Liver (tissue), 10 donors: ENCODE measurements at places on chromosomes 3 and 15.

DNA sequence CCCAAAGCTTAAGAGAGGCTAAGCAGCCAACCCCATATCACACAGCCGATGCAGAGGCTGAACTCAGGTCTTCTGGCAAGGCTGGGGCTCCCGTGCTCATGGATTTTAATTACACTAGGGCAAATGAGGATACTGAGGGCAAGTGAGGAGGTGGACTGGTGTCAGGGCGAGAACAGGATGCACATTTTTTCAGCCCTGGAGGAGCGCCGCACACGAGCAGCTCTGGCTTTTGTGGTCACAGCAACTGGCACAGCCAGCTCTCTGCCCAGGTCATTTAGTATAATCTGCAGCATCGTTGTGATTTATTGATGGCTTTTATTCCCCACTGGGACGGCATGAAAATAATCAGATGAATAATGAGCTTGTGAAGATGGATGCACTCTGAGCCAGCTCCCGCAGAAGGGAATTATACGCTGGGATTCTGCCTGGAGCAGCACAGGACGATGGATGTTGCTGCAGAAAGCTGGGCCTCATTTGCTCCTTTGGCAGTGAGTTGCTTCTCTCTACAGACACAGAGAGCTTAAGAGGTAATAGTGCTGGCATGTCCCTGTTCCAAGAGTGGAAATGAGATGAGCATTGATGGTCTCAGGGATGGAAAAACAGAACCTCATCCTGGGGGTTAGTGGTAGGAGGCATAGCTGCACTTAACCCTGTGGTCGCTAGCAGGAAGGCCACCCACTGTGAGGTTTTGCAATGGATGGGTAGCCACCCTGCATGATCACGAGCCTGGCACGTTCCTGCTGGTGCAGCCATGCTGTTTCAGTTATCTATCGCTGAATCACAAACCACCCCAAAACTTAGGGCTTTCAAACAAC lies 135.4 kb downstream of the UACA start:
- DNase-seq = no peak

GRCh38 chr3:152474585-152474984 lies 205.9 kb downstream of the MBNL1 start:
- DNase-seq = no peak

DNA sequence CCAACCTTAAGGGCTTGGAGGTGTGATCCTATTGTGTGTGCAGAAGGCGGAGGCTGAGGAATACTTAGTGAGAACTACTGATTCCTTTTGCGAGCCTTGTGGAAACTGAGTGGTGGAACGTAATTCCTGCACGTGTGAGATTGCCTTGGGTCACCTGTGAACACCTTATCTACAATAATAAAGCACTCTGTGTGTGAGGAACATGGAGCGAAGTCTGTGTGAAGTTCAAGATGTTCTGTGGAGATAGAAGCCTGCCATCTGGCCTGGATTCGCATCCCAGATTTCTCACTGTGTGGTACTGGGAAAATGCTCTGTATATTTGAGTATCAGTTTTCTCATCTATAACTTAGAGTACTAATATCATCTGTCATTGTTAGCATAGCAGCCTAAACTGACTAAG lies 179.5 kb upstream of the PDZRN3 start:
- no peak for DNase-seq

DNA sequence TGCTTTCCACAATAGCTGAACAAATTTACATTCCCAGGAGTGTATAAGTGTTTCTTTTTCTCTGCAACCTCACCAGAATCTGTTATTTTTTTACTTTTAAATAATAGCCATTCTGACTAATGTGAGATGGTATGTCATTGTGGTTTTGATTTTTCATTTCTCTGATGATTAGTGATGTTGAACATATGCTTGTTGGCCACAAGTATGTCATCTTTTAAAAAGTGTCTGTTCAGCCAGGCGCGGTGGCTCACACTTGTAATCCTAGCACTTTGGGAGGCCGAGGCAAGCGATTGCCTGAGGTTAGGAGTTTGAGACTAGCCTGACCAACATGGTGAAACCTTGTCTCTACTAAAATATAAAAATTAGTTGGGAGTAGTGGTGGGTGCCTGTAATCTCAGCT lies 619.3 kb downstream of the SI start:
- no peak for DNase-seq

GRCh38 chr3:152392272-152392880 lies 123.6 kb downstream of the MBNL1 start:
- DNase-seq = no peak

DNA sequence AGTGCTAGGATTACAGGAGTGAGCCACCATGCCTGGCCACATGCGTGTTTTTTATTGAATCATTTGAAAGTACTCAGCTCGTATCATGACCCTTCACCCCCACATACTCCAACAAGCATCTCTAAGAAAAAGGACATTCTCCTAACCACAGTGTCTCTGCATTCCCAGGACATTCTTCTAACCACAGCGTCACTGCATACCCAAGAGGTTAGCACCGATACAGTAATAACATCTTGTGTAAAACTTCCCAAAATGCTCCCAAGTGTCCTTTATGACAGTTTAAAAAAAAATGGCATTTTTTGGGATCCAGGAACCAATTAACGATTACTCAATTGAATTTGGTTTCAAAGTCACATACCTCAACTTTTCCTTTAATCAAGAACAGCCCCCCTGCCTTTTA lies 39.6 kb downstream of the FLNB start:
- DNase-seq = no peak

DNA sequence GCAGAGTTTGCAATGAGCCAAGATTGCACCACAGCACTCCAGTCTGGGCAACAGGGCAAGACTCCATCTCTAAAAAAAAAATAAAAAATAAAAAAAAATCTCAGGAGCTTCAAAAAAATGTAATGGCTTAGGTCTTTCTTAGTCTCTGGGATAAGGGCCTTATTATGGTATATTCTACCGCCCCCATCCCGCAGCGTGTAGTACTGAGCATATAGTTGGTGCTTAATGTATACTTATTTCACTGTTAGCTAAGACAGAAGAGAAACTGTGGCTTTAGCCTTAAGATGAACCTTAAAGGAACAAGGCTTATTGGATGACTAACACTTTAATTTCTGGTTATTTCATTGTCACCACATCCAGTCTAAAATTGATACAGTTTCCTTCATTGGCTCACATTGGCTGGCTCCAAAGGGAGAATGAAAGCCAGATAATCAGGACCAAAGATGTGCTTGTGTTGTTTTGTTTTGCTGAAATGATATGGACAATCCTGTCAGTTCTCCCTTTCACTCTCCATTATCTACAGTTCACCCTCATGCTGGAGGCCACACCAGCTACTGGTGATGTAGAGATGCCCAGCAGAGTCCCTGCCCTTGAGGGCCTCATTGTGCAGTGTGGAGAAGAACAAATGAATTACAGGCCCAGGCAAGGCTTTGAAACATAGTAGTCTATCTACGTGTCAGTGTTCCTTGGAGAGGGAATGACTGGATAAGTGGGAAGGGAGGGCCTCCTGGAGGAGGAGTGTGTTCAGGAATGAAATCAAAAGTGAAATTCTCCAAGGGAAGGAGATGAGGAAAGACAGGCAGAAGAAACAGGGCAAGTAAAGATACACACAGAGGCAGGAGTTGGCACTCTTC lies 17.4 kb upstream of the RAF1 start:
- no peak for DNase-seq

DNA sequence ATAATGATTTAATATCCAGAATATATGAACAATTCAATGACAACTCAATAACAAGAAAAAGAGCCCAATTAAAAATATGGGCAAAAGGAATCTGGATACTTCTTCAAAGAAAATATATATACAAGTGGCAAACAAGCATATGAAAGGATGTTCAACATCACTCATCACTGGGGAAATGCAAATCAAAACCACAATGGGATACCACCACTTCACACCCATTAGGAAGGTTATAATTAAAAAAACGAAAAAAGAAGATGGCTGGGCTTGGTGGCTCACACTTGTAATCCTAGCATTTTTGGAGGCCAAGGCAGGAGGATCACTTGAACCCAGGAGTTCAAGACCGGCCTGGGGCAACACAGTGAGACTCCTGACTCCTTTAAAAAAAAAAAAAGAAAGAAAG lies 4.1 kb downstream of the CCDC12 start:
- DNase-seq = no peak

- no peak for DNase-seq
Measured at GRCh38 chr3:178603735-178604134, 67.5 kb downstream of the KCNMB2 start.

DNA sequence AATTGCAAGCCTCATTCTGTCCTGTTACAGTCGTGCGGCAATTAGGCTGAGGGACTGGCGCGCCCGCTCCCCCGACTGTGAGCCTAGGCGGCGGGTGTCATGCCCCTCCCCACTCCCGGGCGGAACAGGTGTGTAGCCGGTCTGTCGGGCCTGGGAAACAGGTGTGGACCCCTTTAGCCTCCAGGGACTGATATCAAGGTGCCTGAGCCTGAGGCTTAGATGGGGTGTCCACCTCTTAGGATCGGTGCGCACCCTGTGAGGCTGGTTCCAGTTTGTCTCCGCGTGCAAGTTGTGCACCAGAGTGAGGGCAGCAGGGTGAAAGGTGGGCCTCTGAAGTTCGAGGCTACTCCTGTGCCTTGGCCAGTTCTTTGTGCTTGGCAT lies 686 bp downstream of the VPS8 start:
- peak; percentile 44 for DNase-seq

GRCh38 chr3:57646723-57647122 lies 46.2 kb downstream of the DENND6A start:
- DNase-seq = no peak

DNA sequence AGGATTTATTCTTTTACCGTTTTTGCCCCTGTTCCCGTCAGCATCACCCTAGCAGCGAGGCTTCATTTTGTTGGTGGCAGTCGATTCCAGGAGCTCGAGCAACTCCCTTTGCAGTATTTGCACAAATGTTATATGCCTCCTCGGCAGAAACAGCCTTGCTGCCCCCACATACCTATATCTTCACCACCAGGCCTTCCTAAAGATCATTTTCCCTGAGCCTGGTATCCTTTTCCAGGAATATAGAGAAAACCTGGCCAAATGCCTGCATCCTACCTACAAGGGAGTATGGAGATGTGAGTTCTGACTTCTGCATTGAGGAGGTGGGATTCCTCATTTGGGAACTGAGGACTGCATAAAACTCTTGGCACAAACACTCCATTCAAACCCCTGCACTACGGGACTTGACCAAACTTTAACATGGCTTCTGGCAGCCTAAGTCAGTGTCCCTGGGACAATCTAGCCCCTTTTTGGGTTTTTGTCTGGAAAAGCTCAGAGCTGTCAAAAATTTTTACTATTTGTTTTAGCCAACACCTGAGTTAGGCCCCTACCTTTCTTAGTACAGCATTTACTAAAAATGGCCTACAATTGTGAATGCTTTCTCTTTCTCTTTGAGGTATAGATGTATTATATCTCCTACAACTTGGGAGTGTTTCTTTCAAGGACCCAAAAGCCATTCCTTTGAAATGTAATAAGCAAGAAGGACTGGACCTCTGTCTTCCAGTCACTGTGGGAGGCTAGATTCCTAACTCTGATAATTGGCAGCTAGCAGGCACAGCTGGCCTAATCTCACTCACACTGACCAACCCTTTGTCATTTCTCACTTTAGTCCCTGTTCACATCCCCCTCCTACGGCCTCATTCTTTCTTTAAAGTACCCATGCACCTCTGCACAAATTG lies 12.1 kb upstream of the UBE2Q2 start:
- no peak for DNase-seq

- no peak for DNase-seq
Measured at GRCh38 chr3:32452009-32452408, 50.6 kb downstream of the CMTM6 start.

GRCh38 chr3:117632191-117632590 lies 922.6 kb downstream of the TUSC7 start:
- DNase-seq = no peak

- no peak for DNase-seq
Measured at GRCh38 chr3:120460862-120461261, 10.1 kb upstream of the FSTL1 start.

GRCh38 chr15:70613271-70613670 lies 150.1 kb downstream of the UACA start:
- DNase-seq = no peak

DNA sequence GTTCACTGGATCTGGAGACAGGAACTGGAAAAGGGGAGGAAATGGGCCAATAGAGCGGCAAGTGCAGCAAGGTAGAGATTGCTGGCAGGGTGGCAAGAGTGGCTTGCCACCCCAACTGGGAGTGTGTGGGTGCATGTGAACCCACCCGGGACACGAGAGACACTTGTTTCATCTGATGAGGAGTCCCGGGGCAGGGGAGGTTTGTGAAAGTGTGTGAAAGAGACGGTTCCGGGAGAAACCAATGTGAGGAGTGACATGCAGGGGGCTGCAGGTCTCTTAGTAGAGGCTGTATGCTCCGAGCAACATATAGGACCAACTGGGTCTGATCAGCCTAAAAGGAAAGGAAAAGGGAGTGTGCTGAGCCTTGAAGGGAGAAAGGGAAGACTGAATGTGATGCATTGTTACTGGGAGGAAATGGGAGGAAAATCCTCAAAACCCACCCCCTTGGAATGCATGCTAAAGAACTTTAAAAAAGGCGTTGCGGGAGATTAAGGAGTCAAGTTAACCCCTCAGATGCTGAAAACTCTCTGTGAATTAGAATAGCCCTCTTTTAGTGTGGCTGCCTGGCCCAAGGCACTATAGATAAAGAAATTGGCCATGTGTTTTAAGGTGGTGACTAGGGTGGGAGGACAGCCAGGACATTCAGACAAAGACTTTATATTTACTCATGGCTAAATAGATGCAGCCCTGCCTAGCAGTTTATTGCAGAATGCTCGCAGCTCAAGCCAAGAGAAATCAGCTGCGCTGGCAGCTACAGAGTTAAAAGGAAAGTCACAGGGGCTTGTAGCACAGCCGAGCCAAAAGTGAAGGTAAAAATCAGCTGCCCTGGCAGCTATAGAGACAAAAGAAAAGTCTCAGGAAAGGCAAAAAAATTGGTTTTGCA lies 9.1 kb upstream of the SLC9C1 start:
- no peak for DNase-seq

- DNase-seq = no peak
Measured at GRCh38 chr15:61558172-61559136, 329.4 kb upstream of the RORA start.

DNA sequence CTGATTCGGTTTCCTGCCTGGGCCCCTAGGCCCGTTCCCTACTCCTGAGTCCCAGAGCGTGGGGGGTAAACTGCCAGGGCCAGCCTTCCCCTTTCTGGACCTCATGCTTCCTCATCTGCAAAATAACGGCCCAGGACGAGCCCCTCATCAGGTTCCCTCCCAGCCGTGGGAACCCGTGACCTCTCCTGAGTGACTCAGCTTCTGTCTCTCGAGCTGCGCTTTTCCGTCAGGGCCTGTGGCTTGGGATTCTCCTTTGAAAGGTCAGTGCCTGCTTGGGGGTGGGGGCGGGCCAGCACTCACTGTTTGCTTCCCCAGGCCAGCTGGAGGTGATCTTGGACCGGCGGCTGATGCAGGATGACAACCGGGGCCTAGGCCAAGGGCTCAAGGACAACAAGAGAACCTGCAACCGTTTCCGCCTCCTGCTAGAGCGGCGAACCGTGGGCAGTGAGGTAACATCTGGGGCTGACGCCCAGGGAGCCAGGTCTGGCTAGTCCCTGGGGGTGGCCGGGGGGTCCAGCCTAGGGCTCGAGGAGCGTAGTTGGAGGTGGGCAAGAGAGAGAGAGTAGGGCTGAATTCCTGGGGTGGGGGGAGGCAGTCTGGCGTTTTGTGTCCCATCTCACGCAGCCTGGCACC lies 12.8 kb downstream of the MAN2A2 start:
- DNase-seq = no peak

GRCh38 chr15:82045179-82045891 lies 483 bp downstream of the MEX3B start:
- no peak for DNase-seq
